ENCODE measurements at places on chromosomes 4 and X. TPM values are rescaled to one million over a fixed set of nuclear protein-coding genes. Genes with fewer than 3 reads are reported as not detected.

The SCD5 gene
- 7.3 TPM for total RNA-seq

The TLR7 gene
- 0.04 TPM for total RNA-seq

The RNF175 gene
- not detected for total RNA-seq

The CYBB gene
- total RNA-seq, result 0.03 TPM

The SEL1L3 gene
- 25.4 TPM for total RNA-seq

The GATA1 gene
- total RNA-seq, result not detected

The STS gene
- 2.4 TPM for total RNA-seq

The SH3BGRL gene
- total RNA-seq, result 48.1 TPM

The LRAT gene
- 0.07 TPM for total RNA-seq

The FRYL gene
- 16.6 TPM for total RNA-seq

The AR gene
- total RNA-seq, result 4.1 TPM

The PARM1 gene
- total RNA-seq, result 0.61 TPM

The GLOD5 gene
- total RNA-seq, result not detected

The NSUN7 gene
- 0.27 TPM for total RNA-seq

The TECRL gene
- total RNA-seq, result not detected

The GAGE1 gene
- not detected for total RNA-seq

The RASSF6 gene
- total RNA-seq, result 0.76 TPM

The MUC7 gene
- total RNA-seq, result not detected

The AMTN gene
- not detected for total RNA-seq

The CAPN6 gene
- not detected for total RNA-seq

The GPR143 gene
- total RNA-seq, result not detected

The PABPC4L gene
- 0.16 TPM for total RNA-seq

The PF4V1 gene
- not detected for total RNA-seq

The TRPC3 gene
- 0.04 TPM for total RNA-seq

The GPRIN3 gene
- total RNA-seq, result 4.1 TPM

The IL3RA gene
- 0.10 TPM for total RNA-seq

Measured in A549 treated with DMSO at 1 μM for 4 hours (cell line).